NCI-H1417 treated with DMSO at 0.1 percent for 48 hours (cell line): ENCODE measurements at places on chromosomes 16 and 17.

DNA sequence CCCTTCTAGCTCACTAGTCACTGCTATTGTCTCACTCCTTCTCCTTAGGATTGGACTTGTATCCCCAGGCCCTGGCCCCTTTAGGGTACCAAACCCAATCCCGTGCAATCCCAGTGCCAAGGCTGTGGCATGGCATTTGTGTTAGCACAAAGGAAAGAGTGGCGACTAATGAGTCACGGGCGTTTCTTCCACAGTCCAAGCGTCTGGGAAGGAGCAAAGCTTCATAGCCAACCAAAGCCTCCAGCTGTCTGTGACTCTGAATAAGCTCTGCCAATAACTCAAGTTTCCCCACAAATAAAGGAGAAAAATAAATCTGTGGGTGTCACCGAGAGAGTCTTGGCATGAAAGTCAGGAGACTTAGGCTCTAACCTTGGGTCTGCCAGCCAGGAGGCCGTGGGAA lies 54.6 kb upstream of the COX10 start:
- DNase-seq = no peak

DNA sequence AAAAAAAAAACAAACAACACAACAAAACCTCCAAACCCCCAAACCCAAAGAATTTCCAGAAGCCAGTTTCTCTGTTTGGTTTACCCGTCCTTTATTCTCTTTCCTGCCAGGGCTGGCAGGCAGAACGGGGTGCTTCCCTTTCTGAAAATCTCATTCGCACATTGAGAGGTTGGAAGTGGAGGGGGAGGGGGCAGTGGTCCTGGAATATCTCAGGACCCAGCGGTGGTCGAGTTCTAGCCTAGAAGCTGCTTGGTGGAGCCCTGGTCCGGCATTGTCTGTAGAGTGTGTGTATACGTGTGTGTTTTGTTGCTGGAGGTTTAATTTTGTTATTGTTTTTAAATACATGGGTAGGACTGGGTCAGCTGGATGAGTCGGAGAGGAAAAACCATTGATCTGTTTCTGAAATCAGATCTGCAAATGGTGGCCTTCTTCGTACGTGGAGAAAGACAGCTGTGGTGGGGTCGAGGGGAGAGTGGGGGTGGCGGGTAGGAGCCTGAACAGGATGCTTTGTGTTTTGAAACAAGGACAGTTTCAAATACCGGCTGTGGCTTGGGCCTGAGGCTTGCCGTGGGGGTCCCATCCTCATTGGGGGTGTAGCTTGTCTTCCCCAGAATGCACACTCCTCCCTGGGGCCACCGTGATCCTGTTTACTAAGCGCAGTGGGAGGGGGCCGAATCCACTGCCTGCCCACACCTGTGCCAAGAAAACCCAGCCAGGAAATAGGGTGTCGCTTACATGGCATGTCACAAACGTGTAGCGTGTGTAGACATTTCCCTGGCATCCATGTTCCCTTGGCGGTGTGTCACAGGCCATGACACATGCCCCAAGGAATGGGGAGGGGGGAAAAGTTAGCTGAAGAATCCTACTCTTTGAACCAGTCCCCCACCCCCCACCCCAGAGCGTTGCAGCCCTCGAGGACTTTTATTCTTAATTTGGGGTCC lies 1.6 kb downstream of the CMIP start:
- no peak for DNase-seq

- DNase-seq = no peak
These were observed 14.0 kb upstream of the RBFOX1 start for GRCh38 chr16:7318686-7319085.

- no peak for DNase-seq
These were observed 7.0 kb downstream of the MT2A start for GRCh38 chr16:56615353-56615752.

DNA sequence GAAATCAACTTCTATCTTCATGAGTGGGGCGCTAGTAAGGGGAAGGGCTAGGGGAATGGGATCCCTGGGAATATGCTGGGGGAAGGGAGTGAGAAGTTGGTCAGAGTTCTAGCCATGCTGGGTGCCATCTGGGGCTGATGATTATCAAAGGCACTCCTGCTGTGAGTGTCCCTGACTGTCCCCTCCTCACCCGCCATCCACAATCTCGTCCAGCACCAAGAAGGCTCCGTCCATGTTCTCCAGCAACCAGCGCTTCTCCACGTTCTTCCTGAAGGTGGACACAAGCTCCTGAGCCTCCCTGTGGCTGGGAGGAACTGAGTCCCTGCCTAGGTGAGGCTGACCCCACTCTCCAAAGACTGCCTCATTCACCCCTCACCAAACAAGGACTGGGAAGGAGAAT lies 5.6 kb downstream of the COPZ2 start:
- no peak for DNase-seq

DNA sequence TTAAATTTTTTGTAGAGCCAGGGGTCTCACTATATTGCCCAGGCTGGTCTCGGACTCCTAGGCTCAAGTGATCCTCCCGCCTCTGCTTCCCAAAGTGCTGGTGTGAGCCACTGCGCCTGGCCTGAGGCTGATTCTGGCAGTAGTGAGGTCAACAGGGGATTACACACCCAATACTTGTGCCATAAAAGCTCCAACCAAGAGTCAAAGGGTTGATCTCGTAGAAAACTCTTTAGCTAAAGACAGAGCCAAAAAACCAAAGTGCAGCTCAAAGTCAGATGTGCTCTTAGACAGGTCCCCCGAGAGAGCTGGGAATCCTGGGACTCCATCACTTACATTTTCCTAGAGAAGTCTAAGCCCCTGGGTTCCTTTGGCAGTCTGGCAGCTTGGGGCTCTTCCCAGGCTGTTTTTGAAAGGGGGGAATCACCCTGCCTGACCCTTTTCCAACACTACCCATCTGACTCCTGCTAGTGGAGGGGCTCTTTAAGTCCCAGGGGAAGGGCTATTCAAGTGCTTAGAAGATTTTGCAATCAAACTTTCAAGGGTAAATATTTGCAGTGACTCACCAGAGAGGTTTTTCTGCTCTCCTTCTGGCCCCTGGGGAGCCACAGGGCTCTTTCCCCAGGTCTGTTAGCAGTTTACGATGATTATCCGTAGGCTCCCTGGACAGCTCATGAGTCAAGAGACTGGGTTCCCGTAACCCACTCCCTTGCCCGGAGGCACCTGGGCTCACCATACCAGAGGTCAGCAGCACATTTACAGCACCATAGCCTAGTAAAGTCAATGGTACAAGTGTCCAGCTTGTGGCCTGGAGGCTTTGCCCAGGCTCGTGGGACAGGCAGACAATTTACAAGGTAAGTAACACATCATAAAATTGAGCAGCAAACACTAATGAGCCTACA lies 408.7 kb downstream of the SLC39A11 start:
- DNase-seq = no peak

DNA sequence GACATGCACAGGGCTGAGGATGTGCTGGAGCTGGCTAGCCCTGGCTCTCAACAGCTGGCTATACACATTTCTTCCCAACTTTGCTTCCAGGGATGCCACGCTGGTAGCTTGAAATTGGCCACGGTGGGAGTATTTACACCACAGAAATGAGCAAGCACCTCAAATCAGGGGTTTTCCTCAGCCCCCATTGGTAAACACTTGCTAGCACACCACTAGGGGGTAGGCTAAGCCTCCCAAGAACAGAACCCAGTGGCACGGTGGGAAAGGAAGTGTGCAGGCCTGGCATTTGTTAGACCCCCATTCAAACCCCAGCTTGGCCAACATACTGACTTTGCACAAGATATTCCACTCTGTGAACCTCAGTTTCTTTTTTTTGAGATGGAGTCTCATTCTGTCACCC lies 12.9 kb downstream of the DRC3 start:
- DNase-seq = no peak

GRCh38 chr17:17351901-17352781 lies 49.0 kb downstream of the NT5M start:
- no peak for DNase-seq

- DNase-seq = no peak
These were observed 7.3 kb upstream of the AARSD1 start for GRCh38 chr17:42971589-42971988.

GRCh38 chr16:964356-965035 lies 6.3 kb downstream of the LMF1 start:
- DNase-seq = no peak

DNA sequence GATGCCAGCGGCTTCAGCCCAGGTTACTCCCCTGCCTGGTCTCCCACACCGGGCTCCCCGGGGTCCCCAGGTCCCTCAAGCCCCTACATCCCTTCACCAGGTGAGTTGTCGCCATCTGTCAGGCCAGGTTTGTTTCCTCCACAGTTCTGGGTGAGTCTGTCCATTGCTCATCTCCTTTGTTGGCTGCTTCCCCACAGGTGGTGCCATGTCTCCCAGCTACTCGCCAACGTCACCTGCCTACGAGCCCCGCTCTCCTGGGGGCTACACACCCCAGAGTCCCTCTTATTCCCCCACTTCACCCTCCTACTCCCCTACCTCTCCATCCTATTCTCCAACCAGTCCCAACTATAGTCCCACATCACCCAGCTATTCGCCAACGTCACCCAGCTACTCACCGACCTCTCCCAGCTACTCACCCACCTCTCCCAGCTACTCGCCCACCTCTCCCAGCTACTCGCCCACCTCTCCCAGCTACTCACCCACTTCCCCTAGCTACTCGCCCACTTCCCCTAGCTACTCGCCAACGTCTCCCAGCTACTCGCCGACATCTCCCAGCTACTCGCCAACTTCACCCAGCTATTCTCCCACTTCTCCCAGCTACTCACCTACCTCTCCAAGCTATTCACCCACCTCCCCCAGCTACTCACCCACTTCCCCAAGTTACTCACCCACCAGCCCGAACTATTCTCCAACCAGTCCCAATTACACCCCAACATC lies 28.8 kb downstream of the POLR2A start:
- DNase-seq = no peak

DNA sequence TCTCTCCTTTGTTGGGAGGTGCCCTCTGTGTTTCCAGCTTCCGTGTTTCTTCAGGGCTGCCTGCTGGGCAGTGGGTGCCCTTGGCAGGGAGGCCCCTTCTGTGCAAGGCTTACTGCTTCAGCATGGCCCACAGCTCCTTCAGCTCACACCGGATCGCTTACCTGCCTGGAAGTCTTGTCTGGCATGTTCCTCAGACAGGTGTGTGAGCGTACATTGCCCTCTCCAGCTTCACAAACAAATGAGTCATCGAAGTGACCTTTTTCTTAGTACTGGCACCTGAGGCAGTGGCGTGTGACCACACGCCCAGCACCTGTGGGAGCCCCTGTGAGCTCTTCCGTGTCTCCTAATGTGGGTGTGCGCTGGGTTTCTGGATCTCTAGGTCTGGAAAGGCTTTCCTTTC lies 3.5 kb downstream of the RAB40C start:
- DNase-seq = no peak

DNA sequence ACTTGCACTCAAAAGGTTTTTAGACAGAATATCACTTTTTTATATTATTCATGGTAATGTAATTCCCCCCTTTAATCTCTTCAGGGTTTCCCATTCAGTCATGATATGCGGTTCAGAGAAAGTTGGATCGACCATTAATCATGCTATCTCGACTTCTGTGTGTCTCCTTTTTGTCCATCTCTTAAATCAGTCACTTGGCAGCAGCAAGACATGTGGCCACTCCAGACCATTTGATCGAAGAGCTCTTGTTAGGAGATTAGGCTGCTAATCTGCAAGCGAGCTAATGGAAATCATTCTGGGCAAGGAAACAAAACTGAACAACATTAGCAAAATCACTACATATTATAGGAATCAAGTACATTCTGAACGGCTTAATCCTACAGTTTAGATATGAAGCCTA lies 449.9 kb downstream of the WWOX start:
- DNase-seq = no peak

DNA sequence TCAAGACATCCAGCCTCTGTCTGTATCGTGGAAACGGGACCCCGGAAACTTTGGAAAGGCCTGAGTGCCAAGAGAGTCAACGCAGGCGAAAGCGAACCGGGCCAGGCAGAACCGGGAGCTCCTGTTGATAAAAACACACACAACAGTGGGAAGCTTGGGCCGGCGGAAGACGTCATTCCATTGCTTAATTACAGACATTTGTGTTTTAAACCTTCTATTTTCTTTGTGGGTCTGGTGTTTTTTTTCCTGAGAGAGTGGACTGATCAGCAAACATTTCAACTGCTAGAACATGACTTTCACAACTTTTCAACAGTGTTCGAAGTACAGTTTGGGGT lies 878 bp upstream of the RNF157 start:
- no peak for DNase-seq

- no peak for DNase-seq
These were observed 14.0 kb upstream of the RNF135 start for GRCh38 chr17:30956764-30957374.

DNA sequence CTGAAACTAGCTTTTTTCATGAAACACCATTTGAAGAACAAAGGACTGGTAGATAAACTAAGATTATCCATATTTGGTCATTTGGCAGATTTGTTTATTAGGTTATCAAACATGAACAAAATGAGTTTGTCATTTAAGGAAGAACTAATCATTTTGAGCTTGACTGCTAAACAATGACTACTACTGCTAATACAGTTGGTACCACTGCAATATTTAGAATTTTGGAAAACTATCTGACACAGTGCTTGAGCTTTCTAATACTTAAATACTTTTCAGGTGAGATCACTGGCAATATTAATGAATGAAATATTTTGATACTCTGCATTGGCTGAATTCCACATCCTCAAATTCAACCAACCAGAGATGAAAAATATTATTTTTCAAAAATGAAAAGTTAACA lies 47.2 kb downstream of the MED13 start:
- no peak for DNase-seq

- DNase-seq = no peak
These were observed 74.4 kb downstream of the NETO2 start for GRCh38 chr16:47069313-47069712.

DNA sequence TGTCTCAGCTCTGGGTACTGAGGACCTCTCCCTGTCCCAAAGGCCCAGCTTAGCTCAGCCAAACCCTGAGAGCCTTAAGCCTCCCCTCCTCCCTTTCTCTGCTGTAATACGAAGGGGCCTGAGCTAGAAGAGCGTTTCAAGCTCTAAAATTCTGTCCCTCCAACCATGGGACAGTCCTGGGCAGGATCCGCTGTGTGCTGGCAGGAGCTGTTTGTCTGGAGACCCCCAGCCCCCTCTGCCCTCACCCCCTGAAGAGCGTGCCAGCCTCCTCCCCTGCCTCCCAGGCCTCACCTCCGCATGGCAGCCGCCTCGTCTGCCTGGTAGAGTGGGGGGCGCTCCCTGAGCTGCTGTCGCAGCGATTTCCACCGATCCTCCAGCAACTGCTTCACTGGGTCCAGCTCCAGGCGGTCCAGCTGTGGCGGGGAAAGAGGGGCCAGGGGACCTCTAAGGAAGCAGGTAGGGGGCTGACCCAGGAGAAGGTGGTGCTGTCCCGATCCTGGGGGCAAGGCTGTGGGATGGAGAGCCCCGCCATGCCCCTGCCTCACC lies 14.7 kb downstream of the UBALD2 start:
- no peak for DNase-seq
